ENCODE measurements at places on chromosomes 6 and 20.

GRCh38 chr6:160455081-160455480, 106.9 kb downstream of the SLC22A3 start:
- DNase-seq = no peak

GRCh38 chr6:163717106-163717764, 302.7 kb downstream of the QKI start:
- no peak for DNase-seq

DNA sequence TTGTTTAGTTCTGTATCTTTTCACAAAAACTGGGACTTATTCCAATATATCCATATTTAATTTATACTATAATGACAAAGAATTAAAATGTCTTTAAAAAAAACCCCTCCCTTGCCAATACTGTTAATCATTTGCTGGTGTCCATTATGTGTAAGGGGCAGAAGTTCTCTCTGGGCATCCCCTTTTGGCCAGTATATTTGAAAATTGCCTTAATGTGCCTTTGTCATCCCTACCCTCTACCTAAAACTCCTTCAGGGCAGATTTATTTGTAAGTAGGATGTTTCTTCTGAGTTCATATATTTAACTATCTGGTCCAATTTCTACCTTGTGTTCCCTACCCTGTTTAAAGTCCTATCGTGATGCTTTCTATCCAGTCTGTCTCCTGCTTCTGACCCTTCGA, 62.9 kb downstream of the ARHGAP18 start:
- DNase-seq = no peak

- no peak for DNase-seq
These were observed 49.5 kb upstream of the B4GALT5 start for GRCh38 chr20:49762940-49763766.

- DNase-seq = no peak
These were observed 11.6 kb downstream of the AURKA start for GRCh38 chr20:56380375-56380774.

DNA sequence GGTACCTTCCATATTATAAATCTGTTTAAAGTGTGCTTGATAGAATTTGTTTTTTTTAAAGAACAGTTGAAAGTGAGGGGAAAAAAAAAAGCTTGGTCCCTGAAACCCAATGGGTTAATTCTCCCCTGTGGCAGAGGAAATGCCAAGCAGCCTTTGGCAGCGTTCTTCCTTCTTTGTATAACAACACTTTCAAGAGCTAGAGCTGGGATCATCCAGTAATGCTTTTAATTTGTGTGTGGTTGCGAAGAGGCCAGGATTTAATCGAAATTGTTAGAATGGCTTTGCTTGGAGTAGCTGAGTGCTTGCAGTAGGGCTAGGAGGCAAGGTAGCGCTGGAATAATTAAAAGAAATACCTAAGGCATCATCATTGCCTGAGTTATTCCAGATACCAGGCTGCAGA, 692.0 kb downstream of the DHX35 start:
- DNase-seq = no peak

- DNase-seq = no peak
These were observed 575 bp upstream of the CNR1 start for GRCh38 chr6:88166493-88167351.

DNA sequence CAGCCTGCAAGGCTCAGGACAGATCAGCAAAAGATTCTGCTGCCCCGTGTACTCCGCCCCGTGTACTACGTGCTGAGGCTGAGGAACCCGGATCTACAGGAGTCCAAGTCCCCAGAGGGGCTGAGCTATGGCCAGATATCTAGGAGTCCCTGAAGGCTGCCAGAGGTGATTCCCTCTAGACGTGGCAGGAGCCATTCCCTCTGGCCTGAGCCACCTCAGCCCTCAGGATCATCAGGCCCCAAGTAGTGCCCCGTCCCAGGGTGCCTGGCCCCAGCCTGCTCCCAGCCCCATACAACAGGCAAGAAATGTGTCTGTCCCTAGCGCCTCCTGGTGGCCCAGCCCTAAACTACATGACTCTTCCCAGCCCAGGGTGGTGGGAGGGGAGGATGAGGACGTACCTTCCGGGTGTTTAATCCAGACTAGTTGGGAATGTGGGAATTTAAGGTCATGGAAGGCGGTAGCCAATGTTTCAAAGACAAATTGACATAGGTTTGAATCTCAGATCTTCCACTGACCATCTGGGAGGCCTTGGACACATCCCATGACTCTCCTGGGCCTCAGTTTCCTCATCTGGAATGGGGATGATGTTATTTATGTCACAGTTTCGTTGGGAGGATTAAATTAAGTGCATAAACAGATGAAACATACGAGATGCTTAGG, 49.4 kb upstream of the PTPN1 start:
- DNase-seq = peak; percentile 63

DNA sequence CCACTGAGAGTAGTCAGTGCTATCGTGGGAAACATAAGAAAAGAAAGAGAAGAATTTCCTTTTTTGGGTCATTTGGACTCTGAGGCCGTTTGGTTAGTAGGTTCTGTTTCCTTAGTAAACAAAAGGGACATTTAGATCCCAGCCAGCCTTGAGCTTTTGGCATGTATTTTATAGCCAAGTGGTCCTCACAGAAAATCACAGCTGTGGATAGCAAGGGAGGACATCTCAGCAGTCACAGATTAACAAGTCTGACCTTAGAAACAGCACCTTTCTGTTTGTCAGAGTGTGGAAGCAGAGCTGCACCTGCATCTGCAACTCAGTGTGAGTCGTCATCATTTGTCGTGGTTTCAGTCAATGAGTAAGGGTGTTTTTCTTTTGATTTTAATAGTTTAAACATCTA, 40.5 kb downstream of the FAM120B start:
- no peak for DNase-seq

DNA sequence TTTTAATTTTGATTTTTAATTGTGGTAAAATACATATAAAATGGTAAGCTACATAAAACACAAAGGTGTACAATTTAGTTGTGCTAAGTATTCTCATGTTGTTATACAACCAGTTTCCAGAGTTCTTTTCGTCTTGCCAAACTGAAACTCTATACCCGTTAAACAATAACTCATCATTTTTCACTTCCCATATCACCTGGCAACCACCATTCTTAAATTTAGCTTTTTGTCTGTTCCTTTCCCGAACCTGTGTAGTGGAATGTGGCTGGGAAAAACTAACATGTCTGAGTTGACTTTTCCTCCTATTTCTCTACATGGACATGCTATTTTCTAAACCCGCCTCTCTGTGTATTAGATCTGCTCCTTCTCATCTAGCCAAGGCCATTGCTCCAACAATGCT, 27.6 kb downstream of the RPRD1B start:
- no peak for DNase-seq

- DNase-seq = no peak
These were observed 508.9 kb upstream of the SULF2 start for GRCh38 chr20:48294196-48294595.

DNA sequence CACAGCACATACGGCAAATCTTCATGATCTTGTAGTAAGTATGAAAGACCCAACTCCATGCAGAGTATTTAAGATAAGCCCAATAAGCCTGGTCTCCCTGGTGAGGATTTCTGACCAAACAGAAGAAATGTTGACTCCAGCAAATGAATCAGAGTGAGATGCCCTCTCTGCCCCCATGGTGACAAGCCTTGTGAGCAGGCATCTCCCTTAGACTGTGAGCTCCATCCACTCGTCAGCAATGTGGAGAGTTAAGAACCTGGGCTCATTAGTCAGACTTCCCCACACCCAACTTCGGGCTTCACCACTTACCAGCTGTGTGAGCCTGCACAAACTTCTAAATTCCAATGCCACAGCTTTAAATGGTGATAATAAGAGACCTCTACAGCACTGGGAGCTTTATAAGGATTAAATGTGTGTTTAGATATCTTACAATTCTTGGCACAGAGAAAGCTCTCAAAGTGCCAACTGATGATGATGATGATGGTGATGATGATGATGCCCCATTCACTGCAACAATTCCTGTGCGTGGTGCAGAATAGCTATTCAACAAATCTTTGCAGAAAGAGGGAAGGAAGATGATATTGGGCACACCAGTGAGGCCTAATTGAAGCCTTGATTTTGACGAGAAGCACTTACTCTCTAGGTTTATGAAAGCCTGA, 253.4 kb upstream of the TAB2 start:
- no peak for DNase-seq

DNA sequence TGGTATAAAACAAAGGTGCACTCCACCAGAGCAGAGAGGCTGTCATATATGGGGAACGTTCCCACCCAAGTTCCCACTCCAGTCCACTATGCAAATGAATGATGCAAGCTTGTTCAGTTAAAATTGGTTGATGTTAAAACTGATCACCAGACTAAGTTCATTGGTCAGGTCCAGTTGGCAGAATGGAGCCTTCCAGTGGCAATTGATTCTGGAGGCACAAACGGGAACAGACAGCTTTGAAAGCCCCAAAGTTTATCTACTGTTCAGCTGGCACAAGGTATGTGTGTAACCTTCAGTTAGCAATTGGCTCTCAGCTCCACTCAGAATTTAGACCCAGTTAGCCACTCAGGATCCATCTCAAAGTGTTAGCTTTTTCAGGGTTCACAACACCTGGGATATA, 119.4 kb upstream of the CEP85L start:
- DNase-seq = no peak

DNA sequence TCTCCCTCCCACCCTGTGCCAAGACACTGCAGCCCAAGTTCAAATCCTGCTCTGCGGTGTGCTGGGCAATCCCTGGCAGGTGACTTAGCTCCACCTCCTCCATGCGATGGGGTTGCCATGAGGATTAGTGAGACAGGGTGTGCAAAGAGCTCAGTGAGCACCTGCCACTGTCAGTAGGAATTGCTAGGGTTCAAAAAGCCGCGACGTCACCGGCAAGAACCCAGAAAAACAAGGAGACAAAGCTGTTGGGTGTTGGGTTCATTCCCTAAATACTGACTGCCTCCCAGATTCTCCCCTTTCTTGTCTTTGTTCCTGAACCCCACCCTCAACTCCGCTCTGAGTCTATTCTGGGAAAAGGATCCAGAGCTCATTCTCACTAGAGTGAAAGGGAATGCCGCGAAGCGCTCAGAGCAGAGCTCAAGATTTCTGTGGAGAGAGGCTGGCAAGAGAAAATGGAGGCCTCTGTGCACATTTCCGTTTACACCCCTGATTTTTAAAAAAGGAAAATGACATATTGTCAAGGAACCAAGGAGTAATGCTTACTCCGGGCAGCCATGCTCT, 13.3 kb downstream of the PMEPA1 start:
- DNase-seq = no peak
